NCI-H1092 (cell line): ENCODE measurements at places on chromosomes 12 and 14.

DNA sequence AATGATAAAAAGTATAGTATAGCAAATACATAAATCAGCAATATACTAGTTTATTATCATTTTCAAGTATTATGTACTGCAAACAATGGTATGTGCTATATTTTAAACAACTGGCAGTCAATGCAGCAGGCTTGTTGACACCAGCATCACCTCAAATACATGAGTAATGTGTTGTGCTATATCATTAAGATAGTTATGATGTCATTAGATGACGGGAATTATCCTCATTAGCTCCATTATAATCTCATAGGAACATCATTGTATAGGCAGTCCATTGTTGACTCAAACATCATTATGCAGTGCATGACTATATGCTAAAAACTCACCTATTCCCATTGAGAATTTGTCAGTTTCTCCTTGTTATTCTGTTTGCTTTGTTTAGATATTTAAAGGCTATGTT, 85.4 kb downstream of the PRKD1 start:
- DNase-seq = no peak

DNA sequence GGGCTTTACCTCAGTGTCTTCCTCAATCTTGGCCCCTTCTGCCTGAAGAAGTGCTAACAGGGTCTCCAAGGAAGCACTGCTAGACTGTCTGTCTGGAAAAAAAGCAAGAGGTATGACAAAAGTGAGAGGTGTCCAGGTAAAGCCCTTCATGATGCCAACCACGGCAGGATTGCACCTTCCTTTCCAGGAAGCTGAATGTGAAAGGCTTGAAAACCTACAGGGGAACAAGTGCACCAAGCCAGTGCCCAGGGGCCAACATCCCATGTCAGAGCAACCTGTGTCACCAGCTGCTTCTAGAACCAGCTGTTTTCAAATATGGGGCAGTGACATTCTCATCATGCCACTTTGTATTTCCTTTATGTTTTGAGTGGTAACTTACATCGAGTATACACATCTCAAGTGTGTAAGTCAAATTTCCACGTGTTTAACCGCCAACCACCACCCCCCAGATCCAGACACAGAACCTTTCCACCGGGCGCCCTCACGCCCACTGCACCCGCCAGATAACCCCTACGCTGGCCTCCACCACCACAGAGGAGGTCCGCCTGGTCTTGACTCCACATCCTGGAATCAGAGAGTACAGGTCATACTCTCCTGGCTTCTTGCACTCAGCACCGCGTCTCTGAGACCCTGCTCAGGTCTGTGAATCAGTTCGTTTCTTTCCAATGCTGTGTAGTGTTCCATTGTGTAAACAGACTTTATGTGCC, 27.3 kb downstream of the VPS37B start:
- DNase-seq = no peak

- no peak for DNase-seq
These were observed 95.2 kb upstream of the HMGA2 start for GRCh38 chr12:65728848-65729793.

GRCh38 chr12:1103632-1104031, 112.6 kb downstream of the ERC1 start:
- DNase-seq = no peak

DNA sequence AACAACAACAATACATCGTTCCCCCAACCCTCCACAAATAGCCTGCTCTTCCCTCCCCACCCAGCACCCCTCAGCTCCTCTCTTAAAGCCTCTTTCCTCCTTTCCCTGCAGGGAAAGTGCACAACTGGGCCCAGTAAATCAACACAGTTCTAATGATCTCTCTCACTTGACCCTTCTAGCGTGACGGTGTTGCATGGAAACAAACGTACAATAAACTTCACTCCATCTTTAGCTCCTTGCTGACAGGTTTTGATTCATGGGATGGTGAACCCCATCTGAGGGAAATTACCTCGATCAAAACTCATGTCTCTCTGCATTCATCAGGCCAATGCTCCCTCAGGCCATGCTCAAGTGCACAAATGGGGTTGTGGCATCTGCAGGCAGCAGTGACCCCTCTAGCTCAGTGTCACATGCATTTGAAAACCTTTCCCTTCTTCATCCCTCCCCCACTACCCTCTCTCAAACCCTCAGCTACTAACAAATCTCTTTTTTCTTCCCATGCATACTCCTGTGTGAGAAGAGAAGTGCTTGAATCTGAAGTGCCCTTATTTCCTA, 22.9 kb downstream of the GDF11 start:
- DNase-seq = no peak

- no peak for DNase-seq
These were observed 25.6 kb upstream of the PCNX1 start for GRCh38 chr14:70881549-70882177.

GRCh38 chr12:30700216-30700900, 4.7 kb upstream of the IPO8 start:
- DNase-seq = no peak

- DNase-seq = no peak
These were observed 241.9 kb upstream of the SYT1 start for GRCh38 chr12:78622529-78623195.

DNA sequence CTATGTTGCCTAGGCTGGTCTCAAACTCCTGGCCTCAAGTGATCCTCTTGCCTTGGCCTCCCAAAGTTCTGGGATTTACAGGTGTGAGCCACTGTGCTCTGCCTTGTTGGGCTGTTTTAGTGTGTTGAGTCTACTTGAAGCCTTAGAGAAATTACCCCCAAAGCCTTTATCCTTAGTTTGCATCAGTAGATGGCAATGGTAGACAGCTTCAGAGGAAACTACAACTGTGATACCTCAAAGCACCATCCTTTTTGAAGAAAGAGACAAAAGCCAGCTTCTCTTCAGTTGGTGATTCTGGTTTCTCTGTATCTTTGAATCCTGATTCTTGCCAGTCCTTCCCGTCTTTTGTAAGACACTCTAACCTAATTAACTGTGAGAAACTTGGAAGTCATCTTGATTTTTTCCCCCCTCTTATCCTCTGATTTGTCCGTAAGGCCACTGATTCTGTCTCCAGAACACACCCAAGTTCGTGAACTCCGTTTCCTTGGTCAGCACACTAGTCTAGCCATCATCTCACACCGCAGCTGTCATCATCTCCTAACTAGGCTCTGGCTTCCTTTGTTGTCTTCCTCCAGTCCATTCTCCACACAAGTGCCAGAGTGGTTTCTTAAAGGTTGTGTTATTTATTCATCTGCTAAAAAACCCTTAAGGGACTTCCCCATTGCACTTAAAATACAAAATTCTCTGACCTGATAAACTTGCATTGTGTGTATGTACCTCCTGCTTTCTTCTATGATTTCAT, 20.2 kb downstream of the ATP2A2 start:
- DNase-seq = no peak

- DNase-seq = no peak
These were observed 48.8 kb upstream of the KRR1 start for GRCh38 chr12:75560167-75560566.

GRCh38 chr12:132828706-132829534, at the start of gene GOLGA3:
TSS of gene GOLGA3 (minus strand) at chr12:132828869. CDS start at chr12:132822128, 6,741 bp downstream.
- peak; percentile 88 for DNase-seq

DNA sequence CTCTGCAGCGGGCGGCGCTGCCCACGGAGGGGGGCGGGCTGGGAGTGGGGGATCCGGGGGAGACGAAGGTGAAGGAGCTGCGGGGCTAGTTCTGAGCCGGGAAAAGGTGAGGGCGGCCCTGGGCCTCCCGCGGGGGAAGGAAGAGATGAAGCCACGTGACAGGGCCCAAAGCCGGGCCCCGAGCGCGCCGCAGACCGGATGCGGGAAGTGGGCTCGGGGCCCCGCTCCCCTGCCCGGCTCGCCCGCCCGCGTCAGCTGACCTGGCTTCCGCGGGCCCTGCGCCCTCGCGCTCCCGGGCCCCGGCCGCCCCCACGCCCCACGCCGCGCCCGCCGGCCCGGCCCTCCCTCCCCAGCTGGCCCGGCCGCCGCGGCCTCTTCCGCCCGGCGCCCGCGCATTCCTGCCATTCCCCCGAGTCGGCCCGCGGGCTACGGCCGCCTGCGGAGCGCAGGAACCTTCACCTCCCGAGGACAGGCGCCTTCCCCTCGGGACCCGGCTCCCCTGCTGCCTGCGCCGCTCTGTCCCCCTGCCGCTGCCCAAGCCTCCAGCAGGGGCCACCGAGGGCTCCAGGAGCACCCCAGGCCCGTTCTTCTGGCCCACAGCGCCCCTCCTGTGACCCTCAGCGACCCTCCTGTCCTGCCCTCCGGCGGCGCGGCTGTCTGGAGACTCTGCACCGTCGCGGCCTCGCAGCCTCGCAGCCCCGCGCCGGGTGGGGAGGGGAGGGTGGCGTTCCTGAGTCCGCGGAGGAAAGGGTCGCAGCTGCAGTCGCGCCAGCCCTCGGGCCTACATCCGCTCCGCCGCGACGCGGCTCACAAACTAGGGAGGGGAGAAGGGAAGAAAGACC, 20.4 kb downstream of the NINJ2 start:
- peak; percentile 43 for DNase-seq

- no peak for DNase-seq
These were observed 36.2 kb upstream of the FBXO21 start for GRCh38 chr12:117226505-117226904.

DNA sequence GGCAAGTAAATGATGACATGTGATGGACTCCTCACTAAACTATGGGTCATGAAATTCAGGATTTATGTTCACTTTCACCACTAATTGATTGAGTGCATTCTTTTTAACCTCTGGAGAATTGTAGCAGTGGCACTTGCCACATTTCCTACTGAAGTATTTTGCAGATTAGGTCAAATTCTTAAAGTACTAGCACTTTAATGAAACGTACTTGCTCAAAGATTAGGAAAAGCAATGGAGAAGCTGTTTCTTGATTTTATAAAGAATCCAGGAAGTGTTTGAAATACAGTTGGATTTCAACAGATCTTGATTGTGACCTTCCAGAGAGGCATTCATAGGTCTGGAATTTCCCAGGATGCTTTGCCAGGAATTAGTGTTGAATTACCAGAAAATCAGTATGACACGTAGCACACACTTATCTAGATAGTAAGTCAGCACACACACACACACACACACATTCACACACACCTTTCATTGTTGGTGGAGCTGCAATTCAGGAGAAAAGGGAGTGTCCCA, 162.6 kb downstream of the MYRFL start:
- DNase-seq = no peak

DNA sequence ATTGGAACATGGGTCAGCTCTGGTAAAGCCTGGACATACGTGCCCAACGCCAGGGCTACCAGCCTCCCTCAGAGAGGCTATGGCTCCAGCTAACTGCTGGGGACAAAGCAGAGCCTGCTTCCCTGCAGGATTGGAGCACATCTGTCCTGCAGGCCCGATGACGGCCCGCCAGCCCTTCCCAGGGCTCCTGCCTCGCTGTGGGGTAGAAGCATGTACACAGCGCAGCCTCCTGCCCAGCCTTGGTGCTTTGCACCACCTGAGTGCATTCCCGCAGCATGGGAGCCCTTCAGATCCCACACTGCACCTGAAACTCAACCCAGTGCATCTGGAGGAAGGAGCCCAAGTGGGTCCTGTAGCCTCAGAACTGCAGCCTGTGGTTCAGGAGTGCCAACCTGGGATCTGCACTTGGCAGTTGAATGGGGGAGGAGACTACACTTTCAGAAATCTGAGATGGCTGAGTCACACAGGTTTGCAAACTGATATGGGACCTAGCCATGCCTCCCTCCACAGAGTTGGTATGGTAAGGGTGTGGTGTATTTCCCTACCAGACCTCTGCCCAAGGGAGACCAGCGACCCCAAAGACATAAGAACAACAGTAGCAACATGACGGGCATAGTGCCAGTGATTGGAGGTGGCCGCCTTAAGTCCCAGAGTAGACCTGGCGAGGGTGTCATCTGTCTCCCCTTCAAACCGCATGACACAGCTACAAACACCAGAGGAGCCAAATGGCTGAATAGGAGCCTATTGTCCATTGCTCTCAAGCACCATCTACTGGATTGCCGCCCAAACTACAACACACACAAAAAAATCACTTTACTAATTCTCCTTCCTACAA, 273.9 kb upstream of the MIS18BP1 start:
- peak; percentile 29 for DNase-seq

GRCh38 chr12:104742551-104743201, 215.4 kb downstream of the SLC41A2 start:
- DNase-seq = peak; percentile 90

GRCh38 chr14:76268047-76268431, 107.9 kb upstream of the ESRRB start:
- DNase-seq = no peak

- peak; percentile 17 for DNase-seq
These were observed 51.2 kb downstream of the ACSS3 start for GRCh38 chr12:81128930-81129554.

DNA sequence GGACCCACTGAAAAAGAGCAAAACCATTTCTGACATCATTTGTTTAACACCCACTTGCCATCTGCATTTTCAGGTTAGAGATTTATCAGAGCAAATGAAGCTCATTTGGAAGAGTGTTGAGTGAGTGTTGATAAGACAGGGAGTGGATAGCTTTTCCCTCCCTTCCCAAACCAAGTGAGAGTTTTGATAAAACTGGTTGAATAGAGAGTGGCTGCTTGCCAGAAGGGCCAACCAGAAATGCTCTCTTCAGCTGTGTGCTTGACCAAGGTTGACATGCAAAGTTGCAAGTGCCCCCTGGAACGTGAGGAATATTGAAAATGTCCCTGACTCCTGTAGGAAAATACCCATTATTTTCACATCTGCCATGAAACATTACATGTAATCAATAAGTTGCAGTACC, 1487.0 kb upstream of the FLRT2 start:
- no peak for DNase-seq

GRCh38 chr14:36021591-36022320, 154.8 kb downstream of the PTCSC3 start:
- no peak for DNase-seq

- DNase-seq = no peak
These were observed 84.8 kb downstream of the DPF3 start for GRCh38 chr14:72809063-72809462.

DNA sequence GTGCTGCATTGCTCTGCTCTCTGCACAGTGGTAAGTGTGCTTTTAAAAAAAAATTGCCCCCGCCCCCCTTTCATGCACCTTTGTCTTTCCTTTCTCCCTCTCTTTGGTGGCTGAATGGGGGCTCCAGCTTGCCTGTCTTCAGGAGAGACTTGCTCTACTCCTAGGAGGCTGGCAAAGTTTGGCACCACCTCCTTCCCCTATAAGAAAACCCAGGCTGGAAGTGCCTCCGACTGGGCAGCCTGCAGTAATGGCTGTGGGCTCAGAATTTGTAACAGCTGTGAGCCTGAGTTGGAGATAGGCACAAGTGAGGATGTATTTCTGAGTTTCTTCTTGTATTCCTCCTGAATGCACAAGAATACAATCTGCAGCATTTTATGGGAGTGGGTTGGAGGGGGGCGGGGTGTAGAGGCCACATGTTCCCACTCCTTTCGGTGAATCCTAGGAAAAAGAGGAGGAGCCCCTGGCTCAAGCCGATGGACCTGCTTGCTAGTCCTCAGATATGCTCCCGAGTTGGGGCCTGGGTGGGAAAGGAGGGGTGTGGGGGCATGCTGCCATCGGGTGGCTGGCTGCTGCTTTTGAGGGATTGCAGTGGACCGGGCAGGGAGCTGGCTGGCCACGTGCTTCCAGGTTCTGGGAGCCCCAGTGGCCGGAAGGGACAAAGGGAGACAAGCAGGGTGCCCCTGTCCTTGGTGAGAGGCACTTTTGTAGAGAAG, 124.3 kb downstream of the TSPAN9 start:
- DNase-seq = no peak
